Gastroesophageal sphincter (tissue), 4 donors: ENCODE measurements at places on chromosomes 2 and 18. TPM values are rescaled to one million over a fixed set of nuclear protein-coding genes. Genes with fewer than 3 reads are reported as not detected.

- peak; percentile 68 for ATAC-seq
- no peaks in the 10 kb centered on the region for H3K36me3 ChIP-seq
- H3K4me3 ChIP-seq = no peak overlapping the region
- H3K27ac ChIP-seq = peak overlapping the region; percentile 71
These were observed 36.5 kb downstream of the EFR3B start for GRCh38 chr2:25078170-25079049.

DNA sequence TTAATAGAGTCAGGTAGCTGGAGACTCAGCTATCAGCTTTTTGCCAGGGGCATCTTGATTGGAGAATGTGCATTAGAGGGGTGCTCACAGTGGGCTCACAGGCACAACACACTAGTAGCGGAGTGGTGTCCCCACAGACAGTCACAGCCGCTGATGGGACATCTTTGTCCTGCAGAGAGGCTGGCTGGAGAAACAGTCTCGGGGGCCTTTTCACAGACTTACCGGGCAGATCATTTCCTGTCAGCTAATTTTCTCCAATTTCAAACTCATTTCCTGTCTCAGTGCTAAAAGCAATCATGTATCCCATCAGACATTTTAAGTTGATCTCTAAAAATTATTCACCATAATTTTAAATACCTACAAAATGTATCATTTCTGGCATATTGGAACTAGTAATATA is 562.6 kb downstream of the DCDC2C start:
- no peak for ATAC-seq
- no peak overlapping the region for H3K27ac ChIP-seq
- no peaks in the 10 kb centered on the region for H3K36me3 ChIP-seq

DNA sequence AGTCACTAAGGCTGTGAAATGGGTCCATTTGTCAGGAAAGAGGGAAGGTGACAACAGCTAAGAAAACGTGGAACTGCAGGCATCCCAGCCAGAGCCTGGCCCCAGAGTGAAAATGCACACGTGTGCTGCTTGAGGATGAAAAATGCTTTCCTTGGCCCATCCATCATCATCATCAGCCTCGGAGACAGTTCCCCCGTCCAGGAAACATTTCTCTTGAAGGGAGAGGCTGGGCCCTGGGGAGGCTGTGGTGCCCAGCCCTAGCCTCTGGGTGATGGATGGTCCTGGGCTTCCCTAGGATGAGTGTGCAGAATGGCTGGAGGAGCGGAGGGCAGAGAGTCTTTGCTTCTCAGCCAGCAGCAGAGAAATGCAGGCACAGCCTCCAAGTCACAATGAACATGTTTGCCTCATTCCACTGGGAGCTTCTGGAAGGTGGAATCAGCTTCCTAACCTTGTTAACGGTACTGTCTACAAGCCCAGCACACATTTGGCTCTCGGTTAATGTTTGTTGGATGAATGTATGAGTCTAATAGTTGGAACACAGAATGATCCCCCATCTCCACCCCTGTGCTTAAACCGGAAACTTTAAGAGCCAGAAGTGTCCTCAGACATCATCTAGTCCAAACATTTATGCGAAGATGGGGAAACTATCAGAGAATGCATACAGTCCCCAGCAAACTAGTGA is 164.0 kb downstream of the RDH14 start:
- H3K4me1 ChIP-seq = no peaks in the 10 kb centered on the region
- no peak overlapping the region for H3K4me3 ChIP-seq
- peak overlapping the region; percentile 34 for H3K27ac ChIP-seq
- no peaks in the 10 kb centered on the region for H3K27me3 ChIP-seq
- no peaks in the 10 kb centered on the region for H3K36me3 ChIP-seq

DNA sequence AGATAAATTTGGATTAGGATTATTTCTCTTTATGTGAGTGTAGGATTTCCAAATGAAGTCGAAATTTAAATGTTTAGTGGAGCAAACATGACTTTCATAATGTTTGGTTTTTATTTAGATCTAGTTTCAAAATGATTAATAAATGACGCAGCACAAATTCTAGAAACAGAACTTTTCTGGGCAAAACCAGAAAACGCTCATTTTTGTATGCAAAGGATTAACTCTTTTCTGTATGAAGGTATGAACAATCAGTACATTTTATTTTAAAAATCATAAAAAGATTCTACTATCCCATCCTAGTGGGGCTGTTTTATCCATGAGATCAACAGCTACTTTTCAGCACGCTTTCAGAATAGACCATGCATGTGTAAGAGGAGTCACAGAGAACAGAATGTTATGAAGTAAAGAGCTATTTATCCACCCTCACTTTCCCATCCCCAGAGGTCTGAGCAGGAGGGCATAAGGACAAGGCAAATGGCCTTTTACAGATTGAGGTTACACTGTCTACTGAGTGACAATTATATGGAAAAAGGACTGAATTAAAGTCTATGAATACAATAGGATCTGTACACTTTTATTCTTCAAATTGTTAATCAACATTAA is 270.8 kb downstream of the ZEB2 start:
- H3K4me3 ChIP-seq = no peak overlapping the region
- no peaks in the 10 kb centered on the region for H3K27me3 ChIP-seq
- ATAC-seq = no peak
- no peak overlapping the region for H3K27ac ChIP-seq

DNA sequence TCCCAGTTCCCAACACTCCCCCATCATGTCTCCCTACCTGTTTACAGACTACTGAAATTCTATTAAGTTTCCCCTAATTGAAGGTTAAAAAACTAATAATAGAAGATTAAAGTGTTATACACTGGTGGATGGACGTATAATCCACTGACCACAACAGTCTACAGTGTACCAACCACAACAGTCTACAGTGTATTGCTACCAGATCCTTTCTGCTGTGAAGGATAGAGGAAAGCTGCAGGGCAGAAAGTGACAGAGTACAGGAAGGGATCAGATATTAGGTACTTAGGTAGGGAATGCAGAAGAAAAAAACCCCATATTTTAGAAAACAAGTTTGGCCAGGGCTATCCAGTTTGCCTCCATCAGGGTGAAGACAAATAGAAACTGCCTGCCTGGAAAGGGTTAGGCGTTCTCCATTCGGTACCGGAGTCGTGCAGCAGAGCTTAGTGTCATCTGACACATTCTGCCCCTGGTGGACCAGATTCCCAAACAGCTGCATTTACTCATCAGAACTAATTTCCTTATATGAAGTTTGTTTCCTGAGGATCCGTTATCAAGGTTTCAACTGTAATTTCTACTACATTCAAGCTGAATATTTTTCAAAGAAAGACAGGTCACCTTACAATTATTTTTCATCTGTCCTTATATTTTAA is 49.9 kb downstream of the KLF7 start:
- peaks cover 77% of the 10 kb centered on the region for H3K4me1 ChIP-seq
- H3K36me3 ChIP-seq = no peaks in the 10 kb centered on the region
- peak; percentile 68 for ATAC-seq
- no peak overlapping the region for H3K27ac ChIP-seq
- H3K4me3 ChIP-seq = no peak overlapping the region

- H3K4me3 ChIP-seq = no peak overlapping the region
- ATAC-seq = no peak
- no peak overlapping the region for H3K27ac ChIP-seq
These were observed 104.9 kb downstream of the MBD2 start for GRCh38 chr18:54119524-54120019.

DNA sequence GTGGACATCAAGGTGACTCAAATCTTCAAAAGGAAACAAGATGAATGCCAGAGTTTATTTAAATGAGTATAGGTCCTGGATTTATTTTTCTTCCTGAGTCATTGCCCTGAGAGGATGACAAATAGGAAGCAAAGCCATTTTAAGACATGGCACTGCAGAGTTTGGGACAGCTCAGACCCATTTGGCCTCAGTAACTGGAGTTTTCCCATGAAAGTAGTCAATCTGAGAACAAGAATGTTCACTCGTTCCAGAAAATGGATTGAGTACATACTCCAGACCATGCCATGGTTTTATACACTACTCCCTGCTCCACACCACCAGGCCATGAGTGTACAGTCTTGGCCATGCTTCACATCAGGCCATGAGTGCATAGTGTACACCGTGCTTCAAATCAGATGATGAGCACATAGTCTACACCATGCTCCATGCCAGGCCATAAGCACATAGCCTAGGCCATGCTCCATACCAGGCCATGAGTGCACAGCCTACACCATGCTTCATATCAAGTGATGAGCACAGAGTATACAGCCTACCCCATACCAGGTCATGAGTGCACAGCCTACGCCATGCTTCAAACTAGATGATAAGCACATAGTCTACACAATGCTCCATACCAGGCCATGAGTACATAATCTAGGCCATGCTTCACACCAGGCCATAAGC is 202.4 kb downstream of the FBXO15 start:
- no peak overlapping the region for H3K27ac ChIP-seq
- no peak overlapping the region for H3K4me3 ChIP-seq
- no peaks in the 10 kb centered on the region for H3K4me1 ChIP-seq
- H3K36me3 ChIP-seq = no peaks in the 10 kb centered on the region

DNA sequence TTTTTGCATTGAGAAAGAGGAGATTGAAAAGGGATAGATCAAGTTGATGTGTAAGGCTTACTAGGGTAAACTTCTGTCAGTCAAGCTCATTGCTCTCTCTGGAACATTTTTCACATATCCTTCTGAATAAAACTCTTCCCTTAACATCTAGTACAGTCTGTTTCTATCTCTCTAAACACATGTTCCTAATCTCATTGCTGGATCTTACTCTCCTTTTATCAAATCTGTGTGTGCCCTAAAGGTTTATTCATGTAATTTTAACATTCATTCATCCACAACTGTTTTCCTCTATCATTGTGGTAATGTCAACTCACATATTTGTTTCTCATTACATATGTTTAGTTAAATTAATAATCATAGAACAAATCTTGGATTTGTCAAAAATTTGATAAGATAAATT is 277.9 kb upstream of the GULP1 start:
- no peak for ATAC-seq
- H3K4me1 ChIP-seq = no peaks in the 10 kb centered on the region
- no peak overlapping the region for H3K4me3 ChIP-seq

- H3K27ac ChIP-seq = no peak overlapping the region
- no peaks in the 10 kb centered on the region for H3K36me3 ChIP-seq
- ATAC-seq = no peak
These were observed 77.0 kb downstream of the EDAR start for GRCh38 chr2:108911807-108912628.

DNA sequence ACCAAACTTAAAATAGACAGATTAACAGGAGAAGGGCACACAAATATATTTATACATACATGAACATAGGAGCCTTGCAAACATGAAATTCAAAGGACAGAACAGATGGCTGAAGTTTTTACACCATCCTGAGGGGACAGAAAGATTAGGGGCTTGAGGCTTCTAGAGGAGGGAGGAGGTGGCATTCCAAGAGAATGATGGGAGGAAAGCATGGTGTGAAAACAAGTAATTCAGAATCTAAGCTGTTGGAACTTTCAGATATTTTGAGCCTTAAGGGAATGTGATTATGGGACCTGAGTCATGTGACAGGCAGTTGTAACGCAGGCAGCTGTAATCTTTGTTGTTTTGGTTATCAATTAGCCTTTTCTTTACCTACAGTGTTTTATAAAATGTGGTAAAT is 225.2 kb upstream of the SPOPL start:
- H3K27me3 ChIP-seq = no peaks in the 10 kb centered on the region
- no peak for ATAC-seq
- no peaks in the 10 kb centered on the region for H3K4me1 ChIP-seq
- no peak overlapping the region for H3K27ac ChIP-seq
- no peak overlapping the region for H3K4me3 ChIP-seq

DNA sequence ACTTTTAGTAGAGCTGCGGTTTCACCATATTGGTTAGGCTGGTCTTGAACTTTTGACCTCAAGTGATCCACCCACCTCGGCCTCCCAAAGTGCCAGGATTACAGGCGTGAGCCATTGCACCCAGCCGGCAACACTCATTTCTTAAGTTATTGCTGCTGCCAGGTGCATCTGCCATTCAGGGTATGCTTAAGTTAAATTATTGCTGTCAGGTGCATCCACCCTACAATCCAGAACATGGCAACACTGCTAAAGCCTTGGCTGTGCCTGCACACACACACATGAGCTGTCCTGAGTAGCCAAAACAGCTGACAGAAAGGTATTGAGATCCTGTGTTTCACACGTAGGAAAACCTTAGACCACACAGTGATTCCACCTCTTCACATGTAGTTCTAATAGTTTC is 148.2 kb downstream of the FAM161A start:
- no peaks in the 10 kb centered on the region for H3K27me3 ChIP-seq
- H3K27ac ChIP-seq = no peak overlapping the region
- H3K36me3 ChIP-seq = no peaks in the 10 kb centered on the region
- no peak for ATAC-seq
- peaks cover 24% of the 10 kb centered on the region for H3K4me1 ChIP-seq

GRCh38 chr2:175136334-175137215 is 31.4 kb downstream of the ATF2 start:
- no peak overlapping the region for H3K27ac ChIP-seq
- H3K4me1 ChIP-seq = no peaks in the 10 kb centered on the region
- ATAC-seq = no peak
- no peaks in the 10 kb centered on the region for H3K36me3 ChIP-seq
- H3K27me3 ChIP-seq = no peaks in the 10 kb centered on the region
- no peak overlapping the region for H3K4me3 ChIP-seq

DNA sequence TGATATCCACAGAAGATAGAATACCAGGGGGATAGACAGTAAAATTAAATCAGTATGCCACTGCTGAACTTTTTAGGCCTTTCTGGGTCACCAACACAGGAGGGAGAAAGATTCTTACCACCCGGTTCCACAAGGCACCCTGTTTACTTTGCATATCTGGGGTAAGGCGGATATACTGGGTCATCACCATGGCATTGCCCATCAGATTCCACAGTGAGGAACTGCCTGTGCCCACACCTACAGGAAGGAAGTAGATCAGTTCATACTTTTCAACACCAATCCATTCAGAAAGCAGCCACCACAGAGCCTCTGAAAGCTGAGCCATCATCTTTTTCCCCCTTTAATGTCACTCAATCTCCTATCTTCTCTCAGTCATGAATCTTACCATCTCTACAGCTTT is 2.0 kb downstream of the LMAN2L start:
- no peak overlapping the region for H3K27ac ChIP-seq
- H3K4me1 ChIP-seq = peaks cover 65% of the 10 kb centered on the region
- peaks cover 28% of the 10 kb centered on the region for H3K36me3 ChIP-seq
- no peak for ATAC-seq
- H3K4me3 ChIP-seq = no peak overlapping the region

DNA sequence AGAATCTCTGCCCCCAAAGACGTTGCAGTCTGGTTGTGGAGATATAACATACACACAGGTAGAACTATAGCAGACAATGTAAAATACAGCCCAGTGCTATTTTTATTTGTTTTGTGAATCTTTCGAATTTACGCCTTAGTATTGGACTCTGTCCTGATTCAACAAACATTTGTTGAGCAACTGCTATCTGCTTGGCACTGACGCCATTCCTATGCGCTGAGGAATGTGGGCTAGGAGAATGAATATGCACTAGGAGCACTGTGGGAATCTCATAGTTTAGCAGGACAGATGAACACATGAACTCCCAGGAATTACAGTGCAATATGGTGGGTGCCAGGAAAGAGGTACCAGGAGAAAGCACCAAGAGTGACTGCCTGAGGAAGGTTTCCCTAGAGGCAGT is 181.7 kb upstream of the SIX3 start:
- no peaks in the 10 kb centered on the region for H3K27me3 ChIP-seq
- ATAC-seq = no peak
- H3K36me3 ChIP-seq = peaks cover 5% of the 10 kb centered on the region
- no peak overlapping the region for H3K27ac ChIP-seq
- H3K4me3 ChIP-seq = no peak overlapping the region

The PCGF1 gene
- total RNA-seq = 23.0 TPM

The G6PC2 gene
- total RNA-seq = not detected

The ASAP2 gene
- total RNA-seq = 27.6 TPM

The LAPTM4A gene
- 155 TPM for total RNA-seq

The SIX3 gene
- total RNA-seq = 0.15 TPM

The NPHP1 gene
- total RNA-seq = 10.6 TPM

The TNS1 gene
- 2,193 TPM for total RNA-seq

The TRIM43 gene
- not detected for total RNA-seq

The GPR35 gene
- total RNA-seq = 2.3 TPM
